Stimulated activated CD4-positive, alpha-beta T cell treated with anti-CD3 and anti-CD28 coated beads, Interleukin-1b, Interleukin-23, amount 100 ng/mL, for 1 hour (primary cell): ENCODE measurements at places on chromosomes 2 and 18.

GRCh38 chr2:54042341-54042740 lies 71.5 kb upstream of the PSME4 start:
- DNase-seq, result no peak

GRCh38 chr2:219679041-219679440 lies 51.6 kb downstream of the SLC4A3 start:
- no peak for DNase-seq

GRCh38 chr2:120539937-120540718 lies 194.2 kb downstream of the INHBB start:
- DNase-seq, result no peak

DNA sequence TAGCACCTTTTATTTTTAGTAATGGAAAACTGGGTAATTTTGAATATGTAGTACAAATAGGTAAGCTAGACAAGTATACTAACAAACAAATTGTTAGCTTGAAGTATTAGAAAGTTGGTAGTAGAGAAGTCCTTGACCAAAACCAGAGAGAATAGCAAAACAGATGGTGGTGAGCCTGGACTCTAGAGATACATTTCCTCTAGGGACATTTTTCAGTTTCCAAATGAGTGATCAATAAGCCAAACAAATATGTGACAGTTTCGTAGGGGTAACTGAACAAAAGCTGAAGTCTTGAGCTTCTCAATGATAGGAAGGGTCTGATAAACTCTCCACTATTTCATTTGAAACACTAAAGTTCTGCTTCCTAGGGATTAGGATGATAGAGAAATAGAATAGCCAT lies 692.0 kb upstream of the FAM98A start:
- no peak for DNase-seq

GRCh38 chr2:211793690-211794089 lies 744.9 kb downstream of the ERBB4 start:
- no peak for DNase-seq

- no peak for DNase-seq
Observed at GRCh38 chr2:241324775-241325174, 9.1 kb downstream of the SEPTIN2 start.

GRCh38 chr2:195108182-195108581 lies 548.8 kb upstream of the SLC39A10 start:
- DNase-seq, result no peak
